ENCODE measurements at places on chromosomes 5 and 9.

- no peak for DNase-seq
Measured at GRCh38 chr5:124981901-124982300, 235.5 kb upstream of the ZNF608 start.

- DNase-seq = no peak
Measured at GRCh38 chr9:18159254-18159653, 314.7 kb upstream of the ADAMTSL1 start.

DNA sequence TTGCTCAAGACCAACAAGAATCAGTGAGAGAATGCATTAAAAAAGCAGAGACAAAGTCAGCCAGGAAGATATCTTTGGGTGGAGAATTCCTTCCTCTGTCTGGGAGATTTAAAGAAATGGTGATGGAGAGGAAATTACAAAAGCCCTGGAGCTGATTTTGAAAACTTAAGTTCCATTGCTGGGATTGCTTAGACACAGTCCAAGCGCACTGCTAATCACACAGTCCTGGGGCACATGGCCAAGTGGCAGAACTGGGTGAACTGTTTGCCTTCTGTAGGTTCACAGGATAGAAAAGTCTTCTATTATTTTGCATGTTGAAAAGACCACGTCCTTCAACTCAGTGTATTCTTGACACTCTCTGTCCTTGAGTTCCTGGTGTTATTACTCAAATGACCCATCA lies 284.9 kb upstream of the FBXL7 start:
- DNase-seq = no peak

- no peak for DNase-seq
Measured at GRCh38 chr9:90927496-90927895, 125.9 kb downstream of the SYK start.

DNA sequence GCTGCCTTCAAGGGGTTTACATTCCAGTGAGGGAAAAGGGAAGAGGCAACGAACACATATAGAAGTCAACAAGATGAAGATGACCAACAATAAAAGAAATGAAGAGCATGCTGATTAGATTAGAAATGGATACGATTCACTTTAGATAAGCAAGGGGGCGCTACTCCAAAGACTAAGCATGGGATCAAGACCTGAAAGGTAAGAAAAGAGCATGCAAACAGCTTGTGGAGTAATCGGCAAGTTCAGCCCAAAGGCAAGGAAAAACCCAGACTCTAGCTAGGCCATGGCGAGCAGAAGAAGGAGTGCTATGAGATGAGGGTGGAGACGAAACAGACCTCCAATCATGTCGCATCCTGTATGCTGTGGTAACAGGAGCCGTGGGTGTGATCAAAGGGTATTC lies 124.4 kb downstream of the FANCC start:
- no peak for DNase-seq

GRCh38 chr9:99062549-99062948 lies 42.4 kb upstream of the TGFBR1 start:
- DNase-seq = no peak
